ENCODE measurements at places on chromosomes 1 and 21. TPM values are rescaled to one million over a fixed set of nuclear protein-coding genes. Genes with fewer than 3 reads are reported as not detected.

APOBEC4 gene
- total RNA-seq: not detected

NFIA gene
- 82.8 TPM for total RNA-seq

MROH9 gene
- not detected for total RNA-seq

GRCh38 chr1:154839691-154840090 is 30.4 kb downstream of the KCNN3 start:
- DNase-seq: no peak

GRCh38 chr21:31470896-31471694 is 127.0 kb upstream of the TIAM1 start:
- DNase-seq: no peak

GRCh38 chr1:83929184-83929583 is 69.7 kb downstream of the TTLL7 start:
- no peak for DNase-seq

DNA sequence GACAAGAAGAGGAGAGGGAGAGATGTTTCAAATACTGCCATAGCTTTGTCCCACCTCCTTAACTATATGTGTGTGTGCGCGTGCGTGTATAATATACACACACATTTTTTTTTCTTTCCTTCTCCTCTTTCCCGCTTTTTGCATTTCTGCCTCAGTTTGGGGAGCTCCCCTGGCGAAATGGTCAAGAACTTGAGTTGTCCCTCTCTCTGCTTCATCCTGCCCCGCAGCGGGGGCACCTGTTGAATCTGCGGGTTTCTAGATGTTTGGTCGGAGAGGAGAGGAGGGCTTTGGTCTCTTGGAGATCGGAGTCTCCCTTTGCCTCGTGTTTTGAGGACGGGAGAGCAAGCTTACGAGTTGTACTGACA is 504 bp downstream of the SCCPDH start:
- no peak for DNase-seq

GRCh38 chr1:81921851-81922462 is 121.2 kb downstream of the ADGRL2 start:
- DNase-seq: no peak

GRCh38 chr1:104648269-104648691 is 898.6 kb downstream of the AMY1C start:
- DNase-seq: no peak

DNA sequence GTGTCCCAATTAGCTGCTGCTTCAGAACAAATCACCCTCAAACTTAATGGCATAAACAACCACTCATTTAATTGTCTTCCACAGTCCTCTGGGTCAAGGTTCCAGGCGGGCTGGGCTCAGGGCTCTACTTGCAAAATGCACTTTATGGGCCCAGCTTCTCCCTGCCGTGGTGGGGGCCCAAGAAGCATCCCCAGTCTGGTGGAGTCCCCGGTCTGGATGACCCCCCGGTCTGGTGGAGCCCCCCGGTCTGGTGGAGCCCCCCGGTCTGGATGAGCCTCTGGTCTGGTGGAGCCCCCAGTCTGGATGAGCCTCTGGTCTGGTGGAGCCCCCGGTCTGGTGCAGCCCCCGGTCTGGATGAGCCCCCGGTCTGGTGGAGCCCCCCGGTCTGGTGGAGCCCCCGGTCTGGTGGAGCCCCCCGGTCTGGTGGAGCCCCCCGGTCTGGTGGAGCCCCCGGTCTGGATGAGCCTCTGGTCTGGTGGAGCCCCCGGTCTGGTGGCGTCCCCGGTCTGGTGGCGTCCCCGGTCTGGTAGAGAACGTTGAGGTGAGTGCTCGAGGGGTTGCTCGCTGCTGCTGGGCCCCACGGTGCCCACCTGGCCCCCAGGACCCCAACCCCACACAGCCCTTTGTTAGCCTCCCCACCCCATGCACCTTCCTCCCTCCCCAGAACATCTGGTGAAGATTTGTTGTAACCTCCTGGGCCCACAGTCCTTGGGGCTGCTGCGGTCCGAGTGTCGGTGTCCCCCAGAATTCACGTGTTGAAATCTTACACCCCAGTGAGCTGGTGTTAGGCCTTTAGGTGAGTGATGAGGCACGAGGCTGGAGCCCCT is 33.8 kb downstream of the POFUT2 start:
- no peak for DNase-seq

DNA sequence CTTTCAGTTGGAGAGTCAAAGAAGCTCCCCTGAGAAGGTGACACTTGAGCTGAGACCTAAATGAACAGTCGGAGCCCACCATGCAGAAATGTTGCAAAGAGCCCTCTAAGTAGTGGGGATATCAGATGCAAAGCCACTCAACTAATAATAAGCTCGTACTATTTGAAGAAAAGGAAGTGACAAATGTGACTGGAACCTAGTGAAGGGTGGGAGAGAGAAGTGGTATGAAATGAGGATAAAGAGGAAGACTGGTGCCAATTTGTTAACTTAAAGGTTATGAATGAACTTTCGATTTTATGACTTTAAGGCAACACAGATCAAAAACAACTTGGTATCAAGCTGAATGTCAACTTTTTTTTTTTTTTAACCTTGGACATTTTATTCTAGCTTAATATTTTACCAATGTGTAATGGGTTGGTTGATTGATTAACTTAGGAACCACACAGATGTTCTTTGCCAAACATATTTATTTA is 14.7 kb downstream of the LYPLAL1 start:
- no peak for DNase-seq

All from mucosa of gallbladder (tissue), 1 donor.